Caki2 (cell line): ENCODE measurements at places on chromosomes 7 and 10.

- DNase-seq: peak; percentile 58
These were observed 1.1 kb downstream of the NANOS1 start for GRCh38 chr10:119030421-119031250.

- no peak for DNase-seq
These were observed 795.3 kb upstream of the CELF2 start for GRCh38 chr10:10222304-10222841.

GRCh38 chr7:86469680-86470295, 173.9 kb upstream of the GRM3 start:
- peak; percentile 28 for DNase-seq

DNA sequence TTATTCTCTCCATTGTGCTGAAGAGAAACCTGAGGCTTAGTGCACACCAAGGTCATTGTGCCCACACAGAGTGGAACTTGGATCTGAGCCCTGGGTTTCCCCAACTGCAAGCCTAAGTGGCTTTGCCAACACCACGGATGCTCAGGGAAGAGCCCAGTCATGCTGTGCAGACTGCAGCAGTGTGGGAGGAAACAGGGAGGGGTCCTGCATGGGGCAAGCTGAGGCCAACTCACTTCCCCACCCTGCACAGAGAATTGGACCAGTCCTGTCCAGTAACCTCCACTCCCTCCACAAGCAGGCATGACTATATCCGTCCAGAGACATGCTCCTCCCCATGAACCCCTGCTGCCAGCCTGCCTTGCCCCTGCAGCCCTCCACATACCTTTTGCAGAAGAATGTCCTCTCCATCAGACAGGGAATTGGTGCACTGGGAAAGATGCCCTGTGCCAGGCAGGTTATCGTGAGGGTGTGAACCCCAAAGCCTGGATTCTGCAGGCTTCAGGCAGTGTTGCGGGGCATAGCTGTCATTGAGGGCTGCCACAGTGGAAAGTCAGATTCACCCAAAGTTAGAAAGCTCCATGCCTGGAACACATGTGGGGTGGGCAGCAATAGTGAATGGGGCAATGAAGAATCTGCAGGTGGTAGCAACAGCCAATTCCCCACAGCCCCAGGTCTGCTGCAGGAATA, 44.9 kb downstream of the DRGX start:
- DNase-seq: no peak

GRCh38 chr7:80699045-80699638, 60.7 kb downstream of the CD36 start:
- peak; percentile 45 for DNase-seq

GRCh38 chr7:16004702-16005101, 318.2 kb upstream of the MEOX2 start:
- DNase-seq: no peak

DNA sequence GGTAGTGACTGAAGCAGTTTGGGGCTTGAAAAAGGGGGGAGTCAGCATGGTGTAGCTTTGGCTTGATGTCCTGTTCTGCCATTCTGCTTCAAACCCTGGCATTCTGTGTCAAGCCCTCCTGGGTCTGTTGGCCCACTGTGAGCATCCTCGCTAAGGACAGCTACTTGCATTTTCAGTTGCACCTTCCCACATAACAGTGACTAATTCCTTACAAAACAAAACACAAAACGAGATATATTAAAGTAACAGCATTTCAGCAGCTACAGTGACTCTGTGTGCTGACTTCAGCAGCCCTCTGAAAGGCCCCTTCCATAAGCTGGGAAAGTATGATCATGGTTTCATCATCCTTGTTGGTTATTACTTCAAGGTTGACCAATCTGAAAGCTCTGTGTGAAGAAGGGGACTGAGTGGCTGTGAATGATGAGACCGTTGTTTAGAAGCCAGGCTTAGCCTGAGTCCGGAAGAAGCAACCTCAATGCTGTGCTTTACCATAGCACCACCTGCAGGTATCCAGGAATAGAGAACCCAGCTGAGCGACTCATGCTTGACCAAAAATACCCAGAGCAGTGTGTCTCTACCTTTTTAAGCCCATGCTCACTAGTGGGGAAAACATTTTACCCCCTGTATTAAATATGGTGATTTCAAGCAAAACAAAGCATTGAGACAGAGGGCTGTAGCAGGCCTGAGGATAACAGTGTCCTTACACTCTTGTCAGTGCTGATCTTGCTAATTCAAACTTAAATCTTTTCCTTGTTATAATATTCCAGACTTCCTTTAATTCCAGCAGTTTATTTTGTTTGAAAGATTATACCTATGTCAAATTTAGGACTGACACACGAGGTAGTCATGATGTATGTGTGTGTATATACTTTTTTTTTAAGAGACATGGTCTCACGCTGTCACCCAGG, 42.6 kb upstream of the CC2D2B start:
- DNase-seq: peak; percentile 47
